Suppressor macrophage treated with lipopolysaccharide for 1 hour (primary cell): ENCODE measurements at places on chromosomes 12 and 14.

DNA sequence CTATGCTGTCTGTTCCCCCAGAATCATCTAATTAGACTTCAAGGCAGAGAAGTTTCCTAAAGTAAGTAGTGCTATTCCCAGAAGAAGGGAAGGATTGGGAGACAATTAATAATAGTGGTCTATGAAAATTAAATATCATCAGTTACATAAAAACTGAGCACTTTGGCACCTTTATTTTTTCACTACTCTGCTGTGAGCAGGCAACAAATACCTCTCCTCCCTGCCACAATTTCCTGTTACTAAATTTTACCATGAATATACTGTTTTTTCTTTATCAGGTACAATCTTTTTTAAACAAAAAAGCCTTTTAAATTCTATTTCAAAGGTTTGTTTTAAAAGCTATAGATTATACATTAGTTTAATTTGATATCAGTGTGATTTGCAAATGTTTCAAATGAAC lies 29.4 kb upstream of the KRAS start:
- DNase-seq: no peak

- peak; percentile 21 for DNase-seq
Observed at GRCh38 chr12:19131025-19131444, 1.5 kb downstream of the PLEKHA5 start.

DNA sequence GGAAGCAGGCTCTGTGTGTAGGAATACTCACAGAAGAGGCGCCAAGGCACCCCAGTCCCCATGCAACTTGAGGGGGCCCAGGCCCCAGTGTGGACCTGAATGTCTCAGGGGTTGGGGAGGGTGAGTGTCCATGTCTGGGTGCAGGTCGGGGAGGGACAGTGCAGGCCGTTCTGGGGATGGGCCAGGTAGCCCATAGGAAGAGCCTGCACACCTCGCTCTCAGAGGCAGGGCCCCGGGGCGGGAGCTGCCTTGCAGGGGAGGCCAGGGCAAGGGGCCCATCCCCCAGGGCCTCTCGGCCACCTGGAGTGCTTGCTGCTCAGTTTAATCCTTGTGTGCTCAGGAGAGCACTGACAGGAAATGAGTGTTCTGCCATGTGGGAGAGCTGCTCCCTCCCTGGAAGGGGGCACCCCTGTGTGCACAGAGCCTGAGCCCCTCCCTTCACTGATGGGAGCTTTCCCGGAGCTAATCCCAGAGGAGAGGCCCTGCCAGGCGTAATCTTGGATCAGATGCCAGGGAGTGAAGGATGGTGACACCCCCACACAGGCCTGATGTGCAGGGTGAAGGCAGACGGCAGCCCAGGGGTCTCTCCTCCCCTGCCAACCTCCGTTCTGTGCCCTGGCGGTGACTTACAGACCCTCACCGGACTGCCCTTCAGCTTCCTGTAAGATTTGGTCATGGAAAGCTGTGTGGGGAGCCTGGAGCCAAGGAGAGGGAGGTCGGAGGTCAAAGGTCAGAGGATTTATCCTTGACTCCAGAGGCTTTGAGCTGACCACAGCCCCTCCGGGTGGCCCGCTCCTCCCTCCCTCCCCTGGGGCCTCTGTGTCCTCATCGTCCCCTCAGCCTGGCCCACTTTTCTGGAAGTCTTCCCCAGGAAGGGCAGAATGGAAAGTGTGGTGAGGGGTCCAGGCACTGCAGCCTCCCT lies 24.4 kb upstream of the FBRSL1 start:
- no peak for DNase-seq

DNA sequence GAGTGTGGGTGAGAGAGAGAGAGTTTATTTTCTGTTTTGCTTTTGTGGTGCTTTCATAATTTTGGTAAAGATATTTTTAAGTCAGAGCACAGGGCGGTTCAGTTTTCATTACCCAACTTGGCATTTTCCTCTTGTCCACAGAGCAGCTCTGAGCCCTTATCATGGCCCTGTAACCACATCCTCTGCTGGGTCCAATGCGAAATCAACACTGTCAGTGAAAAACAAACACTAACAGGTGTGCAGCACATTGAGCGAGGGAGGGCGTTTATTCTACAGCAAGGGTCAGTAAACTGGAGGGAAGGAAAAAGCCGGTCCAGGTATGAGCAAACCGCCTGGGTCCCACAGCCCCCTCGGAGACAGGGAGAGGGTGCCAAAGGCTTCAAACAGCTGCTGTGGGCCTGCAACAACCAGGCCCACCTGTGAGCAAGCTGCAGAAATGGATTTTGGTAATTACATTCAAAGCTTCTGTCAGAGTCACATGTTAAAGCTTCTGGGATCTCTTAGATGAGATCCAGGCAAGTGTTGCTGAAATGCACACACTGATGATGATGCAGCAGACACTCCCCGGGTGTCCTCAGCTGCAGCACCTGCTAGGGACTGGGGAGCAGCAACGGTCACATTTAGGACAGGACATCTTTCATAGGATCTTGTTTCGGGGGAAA lies 132.7 kb upstream of the DYRK2 start:
- DNase-seq: no peak

GRCh38 chr14:71725922-71726579 lies 206.2 kb upstream of the RGS6 start:
- DNase-seq: peak; percentile 52

DNA sequence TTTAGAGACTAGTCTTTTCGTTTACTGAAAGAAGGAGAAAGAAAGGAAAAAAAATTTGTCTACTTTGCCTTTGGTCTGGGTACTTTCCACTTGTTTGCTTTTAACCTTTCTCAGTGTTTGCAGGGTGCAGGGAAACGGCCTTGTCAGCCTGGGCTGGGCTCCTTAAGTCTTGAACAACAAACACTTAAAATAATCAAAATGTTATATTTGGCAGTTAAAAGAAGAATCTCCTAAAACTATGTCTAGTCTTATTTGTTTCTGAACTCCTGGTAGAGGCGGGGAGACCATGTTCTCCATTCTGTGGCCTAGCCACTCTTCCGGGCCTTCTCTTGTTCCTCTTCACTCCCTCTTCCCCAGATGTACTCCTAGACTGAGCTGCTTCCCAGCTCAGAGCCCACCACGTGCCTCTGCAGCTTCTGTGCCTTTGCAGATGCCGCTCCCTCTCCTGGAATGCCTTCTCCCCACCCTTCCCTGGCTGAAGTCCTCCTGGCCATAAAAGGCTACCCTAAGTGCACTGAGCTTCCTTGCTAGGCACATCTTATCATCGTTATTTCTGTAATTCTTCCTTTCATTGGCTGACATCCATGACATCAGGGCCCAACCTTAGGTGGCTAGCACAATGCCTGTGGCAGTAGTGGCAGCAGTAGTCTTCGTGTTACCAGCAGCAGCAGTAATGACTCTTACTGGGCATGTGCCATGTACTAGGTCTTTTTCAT lies 432.9 kb downstream of the ZFP36L1 start:
- DNase-seq: peak; percentile 28

- DNase-seq: no peak
Observed at GRCh38 chr12:21910657-21911056, 30.6 kb downstream of the ABCC9 start.

DNA sequence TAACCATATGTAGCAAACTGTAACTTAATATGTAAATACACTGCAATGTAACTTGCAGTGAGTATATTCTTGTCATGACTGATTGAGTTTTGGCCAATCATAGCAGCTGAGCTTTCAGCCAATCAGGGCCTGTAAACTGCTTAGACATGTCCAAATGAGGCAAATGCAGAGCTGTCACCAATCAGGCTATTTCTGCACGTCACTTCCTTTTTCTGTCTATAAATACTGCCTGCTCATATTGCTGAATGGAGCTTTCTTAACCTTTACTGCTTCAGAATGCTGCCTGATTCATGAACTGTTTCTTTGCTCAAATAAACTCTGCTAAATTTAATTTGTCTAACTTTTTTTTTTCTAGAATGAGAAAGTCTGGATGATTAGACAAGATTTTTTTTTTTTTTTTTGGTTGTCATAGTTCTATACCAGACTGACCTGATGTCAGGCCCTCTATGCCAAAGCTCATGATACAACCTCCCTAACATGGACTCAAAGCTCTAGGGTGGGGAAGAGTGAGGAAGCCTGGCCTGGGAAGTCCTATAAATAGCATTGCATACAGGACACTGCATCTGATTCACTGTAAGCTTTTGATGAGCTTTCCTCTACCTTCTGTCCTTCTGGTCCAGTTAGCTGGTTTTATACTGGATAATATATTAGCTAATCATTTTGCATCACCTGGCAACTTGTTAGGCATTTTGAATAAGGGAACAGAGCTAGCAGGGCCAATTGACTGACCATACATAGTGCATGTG lies 12.0 kb downstream of the MGP start:
- peak; percentile 25 for DNase-seq

GRCh38 chr14:101072945-101073597 lies 169.5 kb upstream of the RTL1 start:
- DNase-seq: peak; percentile 64

- DNase-seq: no peak
Observed at GRCh38 chr14:92471919-92472318, 41.7 kb upstream of the RIN3 start.

DNA sequence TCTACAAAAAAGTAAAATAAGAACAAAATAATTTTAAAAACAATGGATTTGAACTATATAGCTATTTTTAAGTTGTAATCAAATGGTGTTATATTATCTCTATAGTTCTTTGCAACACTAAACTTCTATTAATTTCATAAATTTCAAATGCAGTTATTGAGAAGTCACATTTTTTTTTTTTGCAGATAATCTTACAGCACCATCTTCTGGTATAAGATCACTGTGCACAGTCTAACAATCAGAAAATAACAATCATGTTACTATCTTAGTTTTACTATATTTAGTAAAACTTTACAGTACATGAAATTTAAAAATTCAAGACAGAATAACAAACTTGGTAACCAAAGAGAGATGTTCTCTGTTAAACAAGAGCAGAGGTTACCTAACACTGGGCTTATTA lies 40.6 kb downstream of the GXYLT1 start:
- DNase-seq: no peak

GRCh38 chr14:22448905-22449599 lies 140.0 kb downstream of the DAD1 start:
- DNase-seq: peak; percentile 57

DNA sequence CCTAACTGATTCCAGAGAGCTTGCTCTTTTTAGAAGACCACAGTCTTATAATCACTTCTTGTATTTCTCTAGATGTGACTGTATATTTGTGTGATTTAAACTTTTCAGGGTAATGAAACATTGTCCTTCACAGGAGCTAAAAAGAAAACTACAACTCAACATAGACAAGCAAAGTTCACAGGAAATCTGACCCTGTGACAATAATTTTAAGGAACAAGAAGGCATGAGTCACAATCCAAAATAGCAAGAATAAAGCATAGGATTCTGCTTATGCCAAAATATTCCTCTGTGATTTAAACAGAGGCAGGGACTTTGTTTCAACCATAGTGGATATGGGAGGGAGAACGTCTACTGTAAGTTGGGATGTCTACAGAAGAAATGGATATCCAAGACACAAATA lies 44.3 kb downstream of the GPR65 start:
- peak; percentile 62 for DNase-seq

- DNase-seq: peak; percentile 1
Observed at GRCh38 chr14:51053157-51053556, 41.7 kb downstream of the TRIM9 start.

DNA sequence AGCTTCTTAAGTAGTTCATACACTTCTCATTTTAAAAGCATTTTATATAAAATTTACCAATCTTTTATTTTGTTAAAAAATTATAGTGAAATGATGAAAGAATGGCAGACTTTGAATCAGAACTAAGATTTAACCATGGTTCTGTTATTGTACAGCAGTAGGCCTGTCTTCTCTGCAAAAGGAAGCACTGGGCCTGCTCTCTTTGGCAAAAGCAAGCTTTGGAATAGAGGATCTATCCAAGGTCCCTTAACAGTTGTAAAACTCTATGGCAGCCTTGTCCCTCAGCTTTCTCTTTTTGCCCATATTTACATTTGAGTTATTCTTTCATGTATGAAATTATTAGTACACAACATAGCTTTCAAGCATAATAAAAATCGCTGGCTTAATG lies 82.8 kb downstream of the PLEKHG7 start:
- no peak for DNase-seq

DNA sequence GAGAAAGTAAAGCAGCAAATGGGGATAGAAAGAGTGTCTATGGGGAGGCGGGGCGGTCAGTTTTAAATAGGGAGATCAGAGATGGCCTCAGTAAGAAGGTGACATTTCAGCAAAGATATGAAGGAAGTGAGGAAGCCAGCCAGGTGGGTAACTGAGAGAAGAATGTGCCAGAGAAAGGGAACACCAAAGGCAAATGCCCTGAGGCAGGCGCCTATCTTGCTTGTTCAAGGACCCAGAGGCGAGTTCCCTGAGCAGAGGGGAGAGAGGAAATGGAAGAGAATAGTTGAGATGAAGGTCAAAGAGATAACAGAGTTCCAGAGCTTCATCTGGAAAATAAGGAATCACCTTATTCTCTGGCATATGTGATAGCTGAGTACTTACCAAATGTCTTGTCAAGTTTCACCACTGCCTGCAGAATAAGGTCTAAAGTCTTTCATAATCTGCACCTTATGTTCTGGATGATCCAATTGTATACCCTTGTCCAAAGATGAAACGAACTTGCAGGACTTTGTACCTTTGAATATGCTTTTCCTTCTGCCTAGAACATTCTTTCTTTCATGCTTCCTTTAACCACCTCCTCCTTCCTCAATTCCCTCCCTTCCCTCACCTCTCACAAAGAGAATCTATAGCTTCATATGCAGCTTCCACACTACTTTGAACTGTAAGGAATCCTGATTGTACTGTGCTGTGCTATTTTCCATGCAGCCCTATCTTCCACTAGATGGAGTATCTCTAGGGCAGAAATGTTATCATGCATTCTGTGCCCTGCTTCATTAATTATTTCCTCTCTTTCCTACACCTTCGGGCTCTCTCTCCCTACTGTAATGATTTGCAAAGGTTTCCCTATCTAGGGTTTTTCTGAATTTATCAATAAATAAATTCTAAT lies 38.5 kb downstream of the GNPTAB start:
- no peak for DNase-seq

GRCh38 chr14:90344331-90345238 lies 12.8 kb upstream of the NRDE2 start:
- no peak for DNase-seq

GRCh38 chr14:67602076-67602475 lies 2.0 kb upstream of the PIGH start:
- DNase-seq: peak; percentile 56

DNA sequence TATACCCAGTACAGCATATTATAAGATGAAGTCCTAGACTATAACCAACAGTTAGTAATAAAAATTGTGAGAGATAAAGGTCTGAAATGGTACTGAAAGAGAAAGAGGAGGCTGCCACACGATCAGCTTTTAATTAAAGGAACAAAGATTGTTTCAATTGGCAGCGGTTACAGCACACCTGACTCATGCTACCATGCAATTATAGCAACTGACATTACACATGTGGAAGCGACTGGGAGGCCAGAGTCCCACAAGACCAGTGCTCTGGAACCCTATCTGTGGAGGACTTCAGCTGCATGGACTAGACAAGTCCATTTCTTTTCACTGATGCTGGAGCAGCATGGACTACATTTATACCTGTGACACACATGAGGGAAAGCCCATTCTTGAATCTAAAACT lies 55.2 kb downstream of the SEL1L start:
- DNase-seq: no peak

GRCh38 chr12:115386946-115387345 lies 703.0 kb upstream of the TBX3 start:
- DNase-seq: no peak

GRCh38 chr14:22524115-22524783 lies 64.8 kb downstream of the DAD1 start:
- DNase-seq: no peak

- peak; percentile 50 for DNase-seq
Observed at GRCh38 chr12:4164559-4165558, 108.7 kb upstream of the CCND2 start.
